ENCODE measurements at places on chromosomes 3 and 15.
A peak's percentile ranks its signal among the peaks of the same experiment; 100 is the strongest.

- no peak for DNase-seq
These were observed 106.2 kb downstream of the TLE3 start for GRCh38 chr15:69991551-69991980.

DNA sequence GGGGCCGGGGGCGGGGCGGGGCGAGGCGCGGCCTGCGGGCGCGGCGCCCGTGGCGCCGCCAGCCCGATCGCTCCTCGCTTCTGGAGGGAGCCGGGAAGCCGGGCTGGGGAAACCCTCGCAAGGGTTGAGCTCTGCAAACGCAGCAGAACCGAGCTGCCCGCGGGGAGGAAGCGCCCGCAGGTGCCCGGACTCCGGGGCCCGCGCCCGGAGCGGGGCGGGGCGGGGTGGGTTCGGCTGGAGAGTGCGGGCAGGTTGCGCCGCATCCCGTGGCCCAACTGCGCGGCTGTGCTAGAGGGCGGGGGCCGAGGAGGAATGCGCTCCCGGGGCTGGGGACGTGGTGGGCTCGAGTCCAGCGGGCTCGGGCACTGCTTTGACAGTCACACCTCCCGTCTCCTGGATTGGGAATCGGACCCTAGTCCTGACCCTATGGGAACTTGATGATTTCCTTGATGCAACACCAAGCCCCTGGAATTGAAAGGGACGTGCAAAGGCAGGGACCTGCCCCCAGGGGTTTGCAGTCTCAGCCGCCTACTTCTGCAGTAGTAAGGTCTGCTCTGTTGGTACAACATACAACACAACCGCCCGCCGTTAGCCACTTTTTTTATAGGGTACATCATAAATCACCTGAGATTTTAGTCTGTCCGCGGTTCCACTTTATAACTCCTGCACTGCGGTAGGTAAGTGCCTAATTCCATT, 34.3 kb downstream of the ZBTB38 start:
- no peak for DNase-seq

GRCh38 chr3:6542795-6543194, 318.1 kb upstream of the GRM7 start:
- no peak for DNase-seq

- no peak for DNase-seq
These were observed 38.4 kb downstream of the RFX7 start for GRCh38 chr15:56205061-56205876.

GRCh38 chr3:39051649-39052561, at the start of the genes SCN11A and WDR48:
SCN11A (minus strand) TSS chr3:39051944; CDS start chr3:38950362, 101,582 bp downstream.
WDR48 (plus strand) TSS chr3:39052016; CDS start chr3:39052026, 10 bp downstream.
- peak; percentile 52 for DNase-seq

DNA sequence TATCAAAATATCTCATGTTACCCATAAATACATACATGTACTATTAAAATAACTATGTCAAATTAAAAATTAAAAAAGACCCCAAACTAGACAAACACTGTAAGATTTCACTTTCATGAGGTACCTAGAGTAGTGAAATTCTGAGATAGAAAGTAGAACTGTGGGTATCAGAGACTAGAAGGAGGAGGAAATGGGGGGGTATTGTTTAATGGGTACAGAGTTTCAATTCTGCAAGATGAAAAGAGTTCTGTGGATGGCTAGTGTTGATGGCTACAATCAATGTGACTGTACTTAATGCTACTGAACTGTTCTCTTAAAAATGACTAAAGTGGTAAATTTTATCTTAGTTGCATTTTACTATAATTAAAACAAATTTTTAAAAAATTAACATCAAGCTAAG, 36.6 kb downstream of the RFX7 start:
- DNase-seq: no peak

DNA sequence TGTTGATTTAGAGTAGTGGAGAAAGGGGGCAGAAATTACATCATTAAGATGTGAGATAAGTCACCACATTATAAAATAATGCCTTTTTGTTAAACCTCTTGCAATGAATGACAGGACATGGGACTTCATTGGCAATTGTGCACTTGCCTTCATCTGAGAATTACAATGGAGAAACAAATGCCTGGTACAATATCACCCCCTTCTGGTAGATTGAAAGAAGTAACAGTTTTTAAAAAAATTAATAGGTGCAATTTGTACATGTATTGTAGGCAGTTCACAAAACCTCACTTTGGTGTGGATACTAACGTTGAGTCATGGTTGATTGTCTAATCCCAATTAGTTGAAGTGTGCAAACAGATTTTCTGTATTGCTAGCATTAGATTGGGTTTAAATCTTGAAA, 4.6 kb upstream of the P2RY14 start:
- DNase-seq: peak; percentile 34

DNA sequence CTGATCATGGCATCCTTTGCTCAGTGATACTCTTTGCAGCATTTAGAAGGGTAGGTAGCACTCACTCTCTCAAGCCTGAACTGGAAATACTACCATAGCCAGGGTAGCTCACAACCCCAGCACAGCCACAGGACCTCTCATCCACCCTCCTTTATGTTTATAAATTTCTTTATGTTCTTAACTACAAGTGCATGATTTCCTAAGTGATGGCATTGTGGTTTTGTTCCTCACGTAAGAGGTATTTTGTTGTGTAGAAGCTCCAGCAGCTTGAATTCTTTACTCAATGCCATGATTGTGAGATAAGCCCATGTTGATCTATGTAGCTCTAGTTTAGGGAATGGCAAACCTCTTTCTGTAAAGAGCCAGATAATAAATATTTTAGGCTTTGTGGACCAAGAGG, 7.9 kb upstream of the RTP3 start:
- no peak for DNase-seq

DNA sequence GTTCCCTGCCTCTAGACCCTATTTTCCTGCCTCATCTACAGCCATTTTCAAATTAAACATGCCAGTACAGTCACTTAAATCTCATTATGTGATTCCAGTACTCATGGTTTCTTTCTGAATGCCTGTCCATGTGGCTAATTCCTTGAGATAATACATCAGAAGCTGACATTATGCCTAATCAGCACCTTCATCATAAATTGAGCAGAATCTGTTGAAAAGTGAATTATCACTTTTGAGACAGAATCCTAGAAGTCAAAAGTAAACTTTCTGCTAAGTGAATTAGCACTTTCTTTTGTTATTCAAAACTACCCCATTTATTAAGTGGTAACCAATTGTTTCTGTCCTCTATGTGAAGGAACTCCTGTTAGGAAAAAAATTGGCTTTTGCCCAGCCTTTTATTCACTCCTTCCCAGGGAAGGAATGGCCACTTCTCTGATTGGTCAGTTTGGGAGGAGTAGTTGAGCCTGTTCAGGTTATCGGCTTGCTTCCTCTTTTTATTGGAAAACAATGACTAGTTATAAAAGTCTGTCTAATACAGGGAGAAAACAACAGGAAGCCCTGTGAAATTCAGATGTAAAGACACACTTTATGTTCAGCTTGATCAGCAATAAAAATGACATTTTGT, 40.5 kb downstream of the OSTN start:
- no peak for DNase-seq

DNA sequence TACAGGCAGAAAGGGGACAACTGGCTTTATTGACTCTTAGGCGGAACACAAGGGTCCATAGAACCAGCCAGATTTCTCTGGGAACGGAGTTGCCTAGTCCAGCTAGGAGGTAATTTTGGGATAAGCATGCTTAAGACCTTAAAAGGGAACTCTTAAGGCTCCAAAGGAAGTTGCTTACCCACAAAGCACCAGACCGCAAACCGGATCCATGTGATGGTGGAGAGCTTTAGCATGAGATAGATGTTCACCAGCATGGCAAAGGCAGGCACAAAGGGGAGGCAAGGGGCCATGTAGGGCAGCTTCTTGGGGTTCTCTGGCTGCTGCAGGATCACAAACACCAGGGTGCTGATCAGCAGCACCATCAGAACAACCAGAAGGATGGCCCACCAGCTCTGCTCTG, 61.4 kb downstream of the CLDN11 start:
- DNase-seq: no peak

DNA sequence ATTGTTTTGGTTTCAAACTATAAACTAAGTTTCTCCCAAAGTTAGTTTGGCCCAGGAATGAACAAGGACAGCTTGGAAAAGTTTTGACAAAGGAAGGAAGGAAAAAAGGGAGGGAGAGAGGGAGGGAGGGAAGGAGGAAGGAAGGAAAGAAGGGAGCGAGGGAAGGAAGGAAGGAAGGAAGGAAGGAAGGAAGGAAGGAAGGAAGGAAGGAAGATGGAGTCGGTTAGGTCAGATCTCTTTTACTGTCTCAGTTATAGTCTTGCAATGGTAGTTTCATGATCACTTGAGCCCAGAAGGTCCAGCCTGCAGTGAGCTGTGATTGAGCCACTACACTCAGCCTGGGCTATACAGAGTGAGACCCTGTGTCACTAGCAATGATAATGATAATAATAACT, 12.3 kb upstream of the UBXN7 start:
- no peak for DNase-seq

DNA sequence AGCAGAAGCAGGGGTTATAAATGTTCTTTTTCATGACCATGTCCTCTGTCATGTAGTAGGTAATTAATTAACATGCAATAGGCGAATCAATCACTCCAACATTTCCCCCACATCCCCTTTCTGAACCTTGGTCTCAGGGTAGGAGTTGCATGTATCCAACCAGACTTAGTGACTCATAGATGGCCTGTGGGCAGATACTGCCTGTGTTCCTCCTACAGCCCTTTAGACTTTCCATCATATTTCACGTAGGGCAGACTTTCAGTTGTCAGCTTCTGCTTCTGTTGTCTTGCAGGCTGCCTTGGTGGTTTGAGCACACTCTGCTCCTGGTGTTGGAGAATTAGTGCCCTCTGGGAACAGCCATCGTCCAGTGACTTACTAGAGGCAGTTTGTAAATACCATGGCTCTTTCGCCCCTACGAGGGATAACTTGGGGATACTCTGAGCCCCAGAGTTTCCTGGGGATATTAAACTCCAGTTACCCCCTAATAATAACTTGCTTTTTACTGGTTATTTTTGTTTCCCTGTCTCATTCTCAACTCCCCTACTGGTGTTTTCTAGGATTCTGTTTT, 244.4 kb downstream of the EDEM1 start:
- DNase-seq: no peak

DNA sequence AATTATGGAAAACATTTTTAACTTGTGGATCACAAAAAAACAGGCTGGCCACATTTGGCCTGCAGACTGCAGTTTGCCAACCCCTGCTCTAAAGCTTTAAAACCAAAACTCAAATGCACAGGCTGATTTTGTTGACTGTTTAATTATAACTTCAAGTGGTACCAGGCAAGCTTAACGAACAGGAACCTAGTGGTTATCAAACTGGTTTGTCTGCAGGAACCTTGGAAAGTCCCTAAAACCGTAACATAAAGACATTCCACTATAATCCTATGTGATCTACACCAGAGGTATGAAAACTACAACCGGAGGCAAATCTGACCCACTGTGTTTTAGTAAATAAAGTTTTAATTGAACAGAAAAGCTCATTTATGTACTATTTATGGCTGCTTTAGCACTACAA, 52.4 kb downstream of the TBL1XR1 start:
- no peak for DNase-seq

- DNase-seq: no peak
These were observed 95.6 kb downstream of the APBA2 start for GRCh38 chr15:28981351-28981720.

GRCh38 chr15:41849204-41849603, 10.6 kb downstream of the PLA2G4B start:
- DNase-seq: no peak

DNA sequence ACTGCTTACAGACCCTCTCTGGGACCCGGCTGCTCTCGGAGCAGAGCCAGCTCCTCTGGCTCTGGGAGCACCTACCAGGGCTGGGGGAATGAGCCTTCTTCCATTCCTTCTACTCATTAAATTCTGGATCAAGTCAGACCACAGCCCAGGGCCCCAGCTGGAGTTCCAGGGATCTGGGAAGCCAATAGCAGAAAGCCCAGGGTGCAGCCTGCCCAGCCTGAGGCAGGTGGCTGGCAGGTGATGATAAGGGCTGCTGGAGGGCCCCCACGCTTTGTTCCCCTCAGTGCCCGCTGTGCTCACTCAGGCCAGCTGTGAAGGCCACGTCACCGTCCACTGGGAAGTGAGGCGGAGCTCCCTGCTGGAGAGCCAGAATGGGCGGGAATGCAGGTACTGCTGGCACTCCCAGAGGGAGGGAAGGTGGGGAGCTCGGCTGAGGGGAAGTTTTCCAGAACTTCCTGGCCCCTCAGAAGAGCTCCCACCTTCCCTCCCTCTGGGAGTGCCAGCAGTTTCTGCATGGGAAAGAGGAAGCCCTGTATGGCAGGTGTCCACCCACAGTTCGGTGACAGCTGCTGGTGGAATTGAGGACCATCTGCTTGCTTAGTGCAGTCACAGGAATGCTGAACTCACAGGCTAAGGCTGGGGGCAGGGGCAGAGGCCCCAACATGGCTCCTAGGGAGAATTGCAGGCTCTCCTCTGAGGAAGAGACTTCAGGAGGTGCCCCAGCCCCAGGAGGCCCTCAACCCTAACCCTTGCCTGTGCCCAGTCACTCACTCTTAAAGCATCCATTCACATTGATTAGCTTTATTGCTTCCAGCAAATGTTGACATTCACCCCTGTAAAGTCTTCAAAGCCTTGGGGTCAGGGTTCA, 12.6 kb upstream of the RTP3 start:
- DNase-seq: no peak

- no peak for DNase-seq
These were observed 90.5 kb upstream of the HERC1 start for GRCh38 chr15:63923993-63924950.

Data from NCI-H187 treated with DMSO at 0.1 percent for 48 hours (cell line).